GF-D8 (cell line): ENCODE measurements at places on chromosomes 6 and 20.
A peak's percentile ranks its signal among the peaks of the same experiment; 100 is the strongest.

- DNase-seq: no peak
These were observed 231.0 kb upstream of the PRND start for GRCh38 chr20:4490606-4491280.

GRCh38 chr20:1778338-1778737 lies 116.9 kb upstream of the SIRPA start:
- no peak for DNase-seq

- no peak for DNase-seq
These were observed 341.4 kb downstream of the PLCB1 start for GRCh38 chr20:8473459-8473858.

GRCh38 chr6:80472271-80472670 lies 365.8 kb downstream of the BCKDHB start:
- DNase-seq: no peak

DNA sequence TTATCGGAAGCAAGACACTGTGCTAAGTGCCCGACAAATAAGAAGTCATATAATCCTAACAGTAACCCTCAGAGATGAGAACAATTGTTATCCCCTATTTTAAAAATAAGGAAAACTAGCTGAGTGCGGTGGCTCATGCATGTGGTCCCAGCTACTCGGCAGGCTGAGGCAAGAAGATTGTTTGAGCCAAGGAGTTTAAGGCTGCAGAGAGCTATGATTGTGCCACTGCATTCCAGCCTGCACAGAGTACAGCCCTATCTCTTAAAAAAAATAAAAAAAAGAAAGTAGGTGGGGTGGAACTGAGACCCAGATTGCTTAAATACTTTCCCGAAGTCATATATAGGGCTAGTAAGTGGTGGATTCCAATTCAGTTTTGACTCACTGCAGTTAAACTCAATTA lies 84.7 kb downstream of the UST start:
- DNase-seq: no peak

DNA sequence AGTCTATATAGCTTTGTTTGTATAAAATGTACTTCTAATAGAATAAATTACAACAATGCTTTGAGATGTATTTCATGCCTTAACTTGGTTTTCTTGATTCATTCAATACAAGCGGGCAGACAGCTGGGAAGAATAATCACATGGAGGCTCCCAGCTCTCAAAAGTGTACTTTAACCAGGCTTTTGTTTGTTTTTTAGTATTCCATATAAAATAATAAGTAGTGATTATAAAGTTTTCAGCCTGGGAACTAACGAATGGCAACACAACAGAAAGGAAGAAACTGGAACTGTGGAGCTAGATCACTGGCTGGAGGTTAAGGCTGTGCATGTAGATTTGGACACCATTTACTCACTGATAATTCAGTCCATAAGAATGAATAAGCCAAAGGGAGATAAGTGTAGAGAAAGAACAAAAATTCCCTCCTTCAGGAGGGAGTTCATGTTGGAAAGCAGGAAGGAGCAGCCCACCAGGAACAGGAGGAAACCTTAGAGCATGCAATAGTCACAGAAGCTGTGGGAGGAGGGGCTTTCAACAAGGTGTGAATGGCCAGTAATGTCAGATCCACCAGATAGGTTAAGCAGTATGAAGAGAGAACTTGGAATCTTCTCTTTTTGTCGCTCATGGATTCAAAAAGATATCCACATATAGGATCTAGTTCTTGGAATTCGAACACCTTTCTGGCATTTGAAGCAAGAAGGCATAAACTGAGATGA lies 41.2 kb upstream of the SLC35D3 start:
- DNase-seq: no peak

DNA sequence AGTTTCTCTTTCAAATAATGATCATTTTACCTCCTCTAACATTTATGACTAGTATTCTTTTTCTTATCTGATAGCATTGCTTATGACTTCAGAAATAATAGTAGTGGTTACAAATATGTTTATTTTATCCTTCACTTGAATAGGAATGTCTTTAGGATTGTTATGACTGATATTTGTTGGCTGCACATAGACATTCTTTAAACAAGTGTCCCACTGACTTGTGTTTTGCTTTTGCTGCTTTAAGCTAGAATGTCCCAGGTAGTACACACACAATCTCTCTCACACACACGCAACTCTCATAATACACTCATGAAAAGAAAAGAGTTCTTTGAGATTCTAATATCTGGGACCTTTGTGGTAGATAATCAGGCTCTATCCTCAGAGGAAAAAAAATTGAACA lies 21.6 kb downstream of the KIAA1586 start:
- no peak for DNase-seq

DNA sequence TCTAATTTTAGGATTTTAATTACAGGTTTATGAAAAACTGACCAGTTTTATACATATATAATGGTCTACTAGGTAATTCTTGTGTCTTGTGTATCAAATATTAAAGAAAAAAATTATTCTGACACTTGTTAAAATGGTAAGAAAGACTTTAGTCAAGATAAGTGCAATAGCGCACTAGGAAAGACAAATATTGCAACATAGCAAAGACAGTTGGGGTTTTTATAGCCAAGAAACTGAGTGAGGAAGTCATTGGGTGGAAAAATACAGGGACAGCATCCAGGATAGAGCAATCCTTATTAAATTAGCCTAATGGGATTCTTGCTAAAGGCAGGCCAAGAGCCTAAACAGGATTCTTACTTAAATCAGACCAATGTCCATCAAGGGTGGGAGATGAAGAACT lies 71.1 kb downstream of the ROS1 start:
- no peak for DNase-seq

GRCh38 chr20:14570811-14571210 lies 233.4 kb upstream of the FLRT3 start:
- DNase-seq: no peak

- DNase-seq: no peak
These were observed 121.2 kb upstream of the LAMP5 start for GRCh38 chr20:9392892-9393857.

DNA sequence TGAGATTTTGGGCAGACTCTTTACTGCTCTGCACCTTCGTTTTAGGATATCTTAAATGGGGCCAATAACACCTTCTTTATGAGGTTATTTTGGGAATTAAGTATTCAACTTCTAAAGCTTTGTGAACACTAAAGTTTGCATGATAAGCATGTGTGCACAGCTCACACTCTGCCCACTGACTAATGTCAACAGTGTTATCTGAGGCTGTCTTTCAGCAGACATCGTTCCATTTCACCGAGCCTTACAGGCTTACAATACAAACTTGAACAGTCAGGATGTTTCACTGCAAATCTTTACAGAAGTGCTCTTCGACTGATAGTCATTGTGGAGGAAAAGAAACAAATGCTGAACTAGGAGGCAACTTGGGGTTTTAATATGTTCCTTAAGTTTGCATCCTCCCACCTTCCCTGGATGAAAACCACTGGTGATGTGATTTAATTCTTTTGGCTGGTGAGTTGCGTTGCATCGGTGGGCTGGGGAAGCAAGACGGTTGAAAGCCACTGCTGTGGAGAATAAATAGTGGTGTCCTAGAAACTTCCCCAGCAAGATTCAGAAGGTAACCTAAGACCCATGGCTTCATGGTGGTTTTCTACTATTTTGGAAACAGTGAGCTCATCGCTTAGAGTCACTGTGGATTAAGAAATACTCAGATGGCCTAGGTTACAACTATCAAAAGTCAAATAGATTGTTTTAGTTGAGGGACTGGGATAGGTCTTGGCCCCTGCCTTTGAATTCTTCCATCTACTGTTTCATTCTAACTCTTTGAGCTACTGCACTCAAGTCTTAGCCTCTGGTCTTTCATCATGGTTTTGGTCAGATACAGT lies 167.2 kb upstream of the MAP3K7 start:
- no peak for DNase-seq

DNA sequence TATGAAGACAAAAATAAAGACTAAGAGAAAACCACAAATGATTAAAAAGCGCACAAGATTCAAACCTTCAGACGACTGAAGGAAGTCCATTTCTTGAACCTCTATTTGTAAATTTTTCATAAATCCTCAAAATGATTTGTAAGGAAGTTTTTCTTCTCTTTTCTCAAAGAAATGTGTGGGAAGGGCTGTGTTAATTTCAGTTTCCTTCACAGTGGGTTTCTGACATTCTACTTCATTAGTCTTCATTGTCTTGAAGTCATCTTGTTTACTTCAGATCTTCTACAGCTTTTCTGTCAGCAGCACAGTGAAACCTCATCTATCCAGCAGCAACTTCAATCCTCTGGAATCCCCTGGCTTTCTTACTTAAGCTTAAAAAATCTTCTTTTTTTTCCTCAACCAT lies 87.6 kb upstream of the MYLIP start:
- DNase-seq: no peak

GRCh38 chr6:152428126-152428525 lies 209.0 kb downstream of the SYNE1 start:
- no peak for DNase-seq

DNA sequence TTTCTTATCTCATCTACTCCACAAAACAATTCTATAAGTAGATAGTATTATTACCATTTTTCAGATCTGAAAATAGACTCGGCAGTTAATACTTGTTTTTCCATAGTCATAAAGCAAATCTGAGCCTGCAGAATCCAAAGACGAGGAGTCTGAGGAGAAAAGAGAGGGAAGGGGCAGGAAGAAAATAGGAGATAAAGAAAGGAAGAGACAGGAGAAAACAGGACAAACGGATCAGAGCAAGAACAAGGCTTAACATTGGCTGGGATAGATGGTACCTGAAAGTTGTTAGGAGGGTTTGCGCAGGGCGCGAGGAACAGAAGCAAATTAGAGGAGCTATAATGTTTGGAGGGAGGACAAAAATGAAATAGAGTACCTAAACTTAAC lies 639 bp upstream of the PPIL1 start:
- no peak for DNase-seq

GRCh38 chr20:32010666-32011065 lies 428 bp downstream of the CCM2L start:
- DNase-seq: no peak

DNA sequence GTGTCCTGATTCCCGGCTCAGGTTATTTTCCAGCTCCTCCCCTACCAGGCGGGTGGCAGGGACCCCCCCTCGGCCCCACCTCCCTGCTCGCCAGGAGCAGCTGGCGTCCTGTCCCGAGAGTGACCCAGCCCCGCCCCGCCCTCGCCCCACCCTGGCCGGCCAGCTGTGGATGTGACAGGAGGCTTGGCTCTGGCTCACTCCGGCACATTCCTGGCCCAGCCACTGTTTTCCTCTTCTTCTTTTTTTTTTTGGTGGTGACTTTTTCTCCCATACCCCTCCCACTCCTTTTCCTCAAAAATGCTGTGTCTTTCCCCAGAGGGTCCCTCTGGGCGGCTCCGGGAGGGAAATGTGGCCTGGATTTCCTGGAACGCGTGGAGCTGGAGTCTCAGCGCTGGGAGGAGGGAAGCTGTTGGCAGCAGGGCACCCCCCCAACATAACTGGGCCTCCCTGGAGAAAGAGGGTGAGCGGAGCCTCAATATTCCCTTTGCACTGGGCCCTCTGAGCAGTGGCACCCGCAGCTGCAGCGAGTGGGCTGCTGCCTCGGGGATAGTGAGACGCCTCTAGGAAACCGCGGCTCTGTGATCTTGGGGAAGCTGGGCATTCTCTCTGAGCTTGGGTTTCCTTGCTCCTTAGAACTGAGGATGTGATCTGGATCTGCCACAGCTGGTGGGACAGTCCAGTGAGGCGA lies 28.3 kb upstream of the CSNK2A1 start:
- DNase-seq: no peak

- DNase-seq: no peak
These were observed 39.6 kb upstream of the SPTLC3 start for GRCh38 chr20:12969071-12969669.

- DNase-seq: no peak
These were observed 154.2 kb downstream of the DLL1 start for GRCh38 chr6:170136541-170137175.

- DNase-seq: peak; percentile 69
These were observed 58.2 kb downstream of the TRIM27 start for GRCh38 chr6:28865401-28866204.

- DNase-seq: peak; percentile 67
These were observed 159.9 kb downstream of the OR2B2 start for GRCh38 chr6:27752038-27752885.

DNA sequence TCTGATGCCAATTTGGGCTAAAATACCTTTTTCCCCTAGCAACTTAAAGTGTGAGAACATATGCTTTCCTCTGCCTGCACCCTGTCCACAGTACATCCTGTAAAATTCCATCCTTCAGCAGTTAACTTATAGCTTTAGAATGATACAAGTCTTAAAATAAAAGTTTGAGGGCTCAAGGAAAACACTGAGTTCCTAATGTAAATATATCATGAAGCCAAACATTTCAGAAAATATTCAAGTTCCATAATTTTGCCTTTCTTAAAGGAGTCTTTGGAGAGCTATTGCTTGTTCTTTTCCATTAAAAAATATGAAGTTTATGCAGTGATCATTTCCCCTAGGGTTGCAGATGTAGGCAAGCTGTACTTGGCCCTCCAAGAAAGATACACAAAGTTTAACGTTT lies 303.8 kb downstream of the COL12A1 start:
- DNase-seq: no peak

GRCh38 chr6:76701610-76702009 lies 629.1 kb upstream of the IMPG1 start:
- DNase-seq: no peak

- no peak for DNase-seq
These were observed 27.1 kb upstream of the TOP1 start for GRCh38 chr20:41001497-41001896.

GRCh38 chr6:150711584-150712504 lies 112.2 kb downstream of the PLEKHG1 start:
- DNase-seq: no peak

DNA sequence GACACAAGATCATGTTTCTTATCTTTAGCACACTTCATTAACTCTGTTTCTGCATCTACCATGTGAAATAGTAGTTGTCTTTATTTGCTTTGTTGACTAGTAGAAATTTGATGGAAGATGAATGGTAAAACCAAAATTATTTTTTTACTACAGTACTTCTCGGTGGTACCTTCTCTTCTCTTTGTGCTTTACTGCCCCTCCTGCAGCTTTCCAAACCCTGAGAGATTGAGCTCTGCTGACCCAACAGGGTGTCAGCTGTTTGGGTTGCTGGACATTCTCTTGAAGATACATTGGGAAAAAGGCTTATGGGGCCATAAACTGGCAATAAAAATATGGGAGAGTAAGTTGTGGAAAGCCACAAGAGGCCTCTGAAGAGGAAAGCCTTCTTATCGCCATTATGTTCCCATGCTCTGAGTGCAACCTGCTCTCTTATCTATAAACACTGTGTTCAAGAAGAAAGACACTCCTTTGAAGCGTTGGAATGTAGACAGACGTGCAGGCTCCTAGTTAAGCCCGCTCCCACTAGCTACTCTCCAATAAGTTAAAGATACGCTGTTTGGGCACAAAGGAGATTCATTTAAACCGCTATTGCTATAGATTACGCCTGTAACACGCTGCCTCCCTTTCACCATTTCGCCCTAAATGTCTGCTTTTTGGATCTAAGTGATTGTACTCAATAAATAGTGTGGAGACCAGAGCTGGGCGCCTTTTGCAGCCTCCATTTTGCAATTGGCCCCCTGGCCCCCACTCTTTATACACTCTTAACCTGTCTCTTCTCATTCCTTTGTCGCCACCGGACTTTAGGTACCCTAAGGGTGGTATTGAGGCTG lies 60.1 kb upstream of the PRSS16 start:
- DNase-seq: no peak

- no peak for DNase-seq
These were observed 55.0 kb downstream of the NOX3 start for GRCh38 chr6:155400654-155400965.

- DNase-seq: no peak
These were observed 152.9 kb downstream of the ERMARD start for GRCh38 chr6:169904051-169904922.

GRCh38 chr6:11403035-11403601 lies 134.4 kb upstream of the TMEM170B start:
- no peak for DNase-seq
